Left cardiac atrium (tissue), 4 donors: ENCODE measurements at places on chromosomes 7 and 10. TPM values are rescaled to one million over a fixed set of nuclear protein-coding genes. Genes with fewer than 3 reads are reported as not detected.

Gene C10orf120
- total RNA-seq = not detected

Gene SLC18A2
- total RNA-seq = 0.47 TPM

Gene AKR1C8
- total RNA-seq = not detected

Gene MNX1
- total RNA-seq = not detected

Gene KCND2
- 0.21 TPM for total RNA-seq
